Fibroblast of pulmonary artery (primary cell): ENCODE measurements at places on chromosomes 12 and 14.

DNA sequence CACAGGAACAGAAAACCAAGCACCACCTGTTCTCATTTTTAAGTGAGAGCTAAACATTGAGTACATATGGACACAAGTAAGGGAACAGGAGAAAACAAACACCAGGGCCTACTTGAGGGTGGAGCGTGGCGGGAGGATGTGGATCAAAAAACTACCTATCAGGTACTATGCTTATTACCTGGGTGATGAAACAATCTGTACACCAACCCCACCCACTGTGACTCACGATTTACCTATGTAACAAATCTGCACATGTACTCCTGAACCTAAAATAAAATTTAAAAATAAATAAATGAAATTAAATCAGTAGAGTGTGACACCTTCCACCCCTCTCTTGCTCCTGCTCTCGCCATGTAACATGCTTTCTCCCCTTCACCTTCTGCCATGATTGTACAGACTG, 615.5 kb downstream of the RPL10L start:
- no peak for DNase-seq

DNA sequence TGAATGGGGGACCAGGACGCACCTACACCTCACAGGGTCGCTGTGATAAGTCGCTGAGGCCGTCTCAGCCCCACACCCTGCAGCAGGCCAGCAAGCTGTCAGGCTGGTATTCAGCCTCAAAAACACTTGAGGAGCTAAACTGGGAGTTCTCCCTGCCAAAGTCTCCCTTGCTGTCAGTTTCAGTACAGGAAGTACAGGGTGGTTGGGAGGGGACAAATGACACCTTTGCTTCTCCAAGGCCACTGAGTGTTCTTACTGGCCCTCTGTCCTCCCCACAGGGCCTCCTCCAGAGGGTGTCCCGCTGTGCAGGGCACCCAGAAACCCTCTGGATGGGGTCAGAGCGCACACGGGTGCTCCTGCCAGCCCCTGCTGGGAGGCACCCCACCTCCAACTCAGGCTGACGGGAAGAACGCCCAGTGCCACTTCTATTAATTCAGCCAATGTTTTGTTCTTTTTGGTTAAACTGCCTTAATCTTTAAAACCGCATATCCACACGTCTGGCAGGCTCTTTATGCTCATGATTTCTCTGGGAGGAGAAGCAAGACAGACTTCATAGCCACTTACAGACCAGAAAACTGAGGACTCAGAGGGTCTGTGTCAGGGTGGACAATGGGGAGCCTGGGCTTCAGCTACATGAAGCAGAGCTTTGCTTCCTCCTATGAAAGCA, 75.9 kb downstream of the ITPK1 start:
- DNase-seq = no peak

GRCh38 chr14:34237081-34237480, 225.0 kb downstream of the SPTSSA start:
- no peak for DNase-seq

GRCh38 chr14:21771671-21772070, 98.1 kb upstream of the OR4E1 start:
- no peak for DNase-seq

GRCh38 chr14:26841920-26842741, 244.3 kb upstream of the NOVA1 start:
- peak; percentile 100 for DNase-seq

DNA sequence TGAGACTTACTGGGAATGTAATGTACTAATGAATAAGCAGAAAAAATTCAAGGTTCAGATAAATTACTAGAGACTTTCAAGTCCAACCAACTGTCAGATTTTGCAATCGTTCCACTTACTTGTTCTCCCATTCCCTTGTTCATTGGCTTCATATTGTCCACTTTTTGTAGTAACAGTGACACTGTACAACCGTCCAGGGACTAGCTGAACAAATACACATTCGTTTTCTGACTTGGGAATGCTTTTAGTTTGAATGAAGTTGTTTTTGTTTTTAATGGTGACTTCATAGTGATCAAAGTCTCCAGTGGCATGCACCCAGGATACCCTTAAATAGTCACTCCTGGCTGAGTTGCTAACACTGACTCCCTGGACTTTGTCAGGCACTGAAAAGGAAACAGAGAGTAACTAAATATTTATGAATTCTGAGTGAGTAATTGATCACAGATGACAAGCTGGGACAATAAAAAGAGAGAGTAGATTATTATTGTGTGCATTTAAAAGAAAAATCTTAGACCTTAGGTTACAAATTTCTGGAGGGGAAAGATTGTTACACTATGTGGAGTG, 65.4 kb downstream of the PTPRB start:
- no peak for DNase-seq

- DNase-seq = no peak
Measured at GRCh38 chr12:108861878-108862587, 4.7 kb upstream of the SSH1 start.
